Occipital lobe (tissue), 3 donors: ENCODE measurements at places on chromosomes 16 and 17.

DNA sequence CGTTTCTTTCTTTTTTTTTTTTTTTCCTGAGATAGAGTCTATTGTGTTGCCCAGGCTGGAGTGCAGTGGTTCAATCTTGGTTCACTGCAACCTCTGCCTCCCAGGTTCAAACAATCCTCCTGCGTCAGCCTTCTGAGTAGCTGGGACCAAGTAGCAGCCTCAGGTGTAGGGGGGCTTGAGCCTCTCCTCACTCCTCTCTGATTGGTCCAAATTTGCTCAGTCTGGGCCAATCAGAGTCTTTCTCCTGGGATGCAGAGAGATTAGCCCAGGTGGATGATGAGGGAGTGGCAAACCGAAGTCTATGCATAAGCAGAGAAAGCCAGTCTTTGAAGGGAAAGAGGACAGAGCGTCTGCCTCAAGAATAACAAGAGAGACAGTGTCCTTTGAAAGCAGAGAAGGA, 99.0 kb downstream of the BMERB1 start:
- DNase-seq, result no peak

DNA sequence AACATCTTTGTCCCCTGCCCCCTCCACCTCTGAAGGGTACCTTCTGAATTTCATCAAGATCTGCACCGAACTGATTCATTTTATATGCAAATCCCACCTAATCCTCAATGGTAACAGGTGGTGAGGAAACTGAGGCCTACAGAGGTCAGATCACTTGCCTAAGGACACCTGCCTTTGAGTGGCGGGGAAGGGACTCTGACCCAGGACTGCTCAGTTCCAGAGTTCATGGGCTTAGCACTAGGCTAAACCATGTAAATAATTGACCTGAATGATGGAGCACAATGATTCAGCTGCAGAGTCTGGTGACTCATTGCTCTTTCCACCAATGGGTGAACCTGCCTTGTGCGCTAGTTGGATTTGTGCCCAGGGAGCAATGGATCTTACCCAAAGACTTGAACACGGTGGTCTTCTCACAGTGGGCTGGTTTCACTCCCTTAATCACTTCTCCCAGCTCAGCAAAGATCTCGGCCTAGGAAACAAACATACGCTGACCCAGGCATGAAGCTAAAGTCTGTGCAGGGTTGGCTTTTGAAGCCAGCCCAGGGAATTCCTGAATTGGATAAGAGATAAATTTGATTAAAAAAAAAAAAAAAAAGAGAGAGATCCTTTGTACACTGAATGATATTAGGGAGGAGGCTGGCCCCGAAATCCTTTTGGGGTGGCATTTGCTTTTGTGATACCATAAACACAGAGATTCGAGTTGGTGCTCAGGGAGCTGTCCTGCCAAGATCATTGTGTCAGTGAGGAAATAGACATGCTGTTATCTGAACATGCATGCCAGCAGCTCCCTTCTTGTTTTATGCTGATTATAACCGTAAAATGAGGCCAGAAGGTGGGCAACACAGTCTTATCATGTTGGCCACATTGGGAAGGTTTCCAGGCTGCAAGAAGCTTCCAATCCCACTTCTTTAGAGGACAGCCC, 17.0 kb downstream of the CRYM start:
- DNase-seq, result no peak

- DNase-seq, result no peak
These were observed 654 bp downstream of the WFDC1 start for GRCh38 chr16:84295203-84295860.

DNA sequence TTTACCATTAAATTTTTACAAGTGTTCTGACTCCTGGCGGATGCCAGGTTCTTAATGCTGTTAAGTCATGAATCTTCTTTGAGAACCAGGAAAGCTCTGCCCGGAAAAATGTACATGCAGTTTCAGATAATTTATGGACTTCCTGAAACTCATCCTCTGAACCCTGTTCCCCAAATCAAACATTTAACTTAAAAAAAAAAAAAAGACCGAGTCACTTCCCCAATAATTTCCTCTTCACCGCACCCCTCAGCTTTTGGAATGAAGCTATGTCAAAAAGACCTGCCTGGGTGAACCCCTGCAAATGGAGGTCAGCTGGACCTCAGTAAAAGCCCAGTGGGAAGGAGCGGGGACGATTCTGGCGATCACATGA, 15.0 kb downstream of the ZNF232 start:
- DNase-seq, result no peak

DNA sequence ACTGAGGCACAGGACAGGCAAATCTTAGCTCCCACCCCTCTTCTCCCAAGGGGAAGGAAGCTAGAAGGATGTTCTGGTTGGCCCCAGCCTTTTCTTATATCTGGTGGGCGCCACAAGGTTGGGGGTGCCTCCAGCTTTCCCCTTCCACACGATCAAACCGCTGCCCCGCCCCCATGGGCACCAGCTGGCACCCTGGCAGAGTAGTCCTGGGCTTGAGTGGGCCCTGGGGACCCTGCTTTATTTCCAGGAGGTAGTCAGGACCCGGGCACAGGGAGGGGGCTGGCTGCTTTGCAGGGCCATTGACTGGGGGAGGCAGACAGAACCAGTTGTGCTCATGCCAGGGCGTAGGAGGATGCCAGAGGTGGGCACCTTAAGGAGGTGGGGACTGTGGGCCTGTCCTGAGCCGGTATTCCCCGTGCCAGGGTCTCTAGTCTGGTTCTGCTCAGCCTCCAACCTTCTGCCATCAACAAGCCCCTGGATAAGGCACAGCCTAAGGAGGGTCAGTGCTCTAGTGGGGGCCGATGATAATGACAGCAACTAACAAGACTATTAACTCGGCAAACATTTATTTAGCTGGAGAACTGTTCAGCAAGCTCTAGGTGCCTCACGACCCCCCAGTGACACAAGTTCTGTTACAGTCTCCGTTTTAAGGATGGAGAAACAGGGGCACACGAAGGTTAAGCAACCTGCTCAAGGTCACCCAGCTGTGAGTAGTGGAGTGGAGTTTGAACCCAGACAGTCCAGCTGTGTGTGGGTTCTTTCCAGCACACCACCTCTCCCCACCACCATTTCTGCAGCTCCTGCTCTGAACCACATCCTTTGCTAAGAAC, 7.6 kb upstream of the PPP1R1B start:
- no peak for DNase-seq

DNA sequence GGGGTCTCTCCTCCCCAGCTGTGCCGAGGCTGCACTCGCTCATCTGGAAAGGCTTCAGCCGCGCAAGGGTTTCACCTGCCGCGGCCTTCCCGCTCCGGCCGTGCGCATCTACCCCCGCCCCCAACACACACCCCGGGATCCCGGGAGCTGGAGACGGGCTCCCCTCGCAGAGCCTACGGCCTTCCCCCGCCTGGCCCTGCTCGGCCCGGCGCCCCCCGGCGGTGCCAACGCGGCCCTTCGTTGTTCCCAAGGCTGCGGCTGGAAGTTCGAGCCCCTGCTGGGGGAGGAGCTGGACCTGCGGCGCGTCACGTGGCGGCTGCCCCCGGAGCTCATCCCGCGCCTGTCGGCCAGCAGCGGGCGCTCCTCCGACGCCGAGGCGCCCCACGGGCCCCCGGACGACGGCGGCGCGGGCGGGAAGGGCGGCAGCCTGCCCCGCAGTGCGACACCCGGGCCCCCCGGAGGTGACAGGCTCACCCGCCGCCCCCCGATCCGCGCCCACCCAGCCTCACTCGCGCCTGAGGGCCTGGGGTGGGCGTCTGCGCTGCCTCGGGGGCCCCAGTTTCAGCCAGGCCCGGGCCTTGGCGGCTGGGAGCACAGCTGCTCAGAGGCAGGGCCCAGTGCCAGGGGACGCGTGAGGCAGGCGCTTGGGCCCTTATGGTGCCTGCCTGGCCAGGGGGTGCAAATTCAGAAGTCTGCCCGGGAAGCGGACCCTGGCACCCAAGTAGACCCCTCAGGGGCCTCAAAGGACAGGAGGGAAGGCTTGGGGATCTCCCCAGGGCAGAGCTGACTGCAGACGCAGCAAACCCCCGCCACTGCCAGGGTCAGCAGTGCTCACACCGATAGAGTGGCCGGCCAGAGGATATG, 11.2 kb downstream of the GALK1 start:
- peak; percentile 29 for DNase-seq

DNA sequence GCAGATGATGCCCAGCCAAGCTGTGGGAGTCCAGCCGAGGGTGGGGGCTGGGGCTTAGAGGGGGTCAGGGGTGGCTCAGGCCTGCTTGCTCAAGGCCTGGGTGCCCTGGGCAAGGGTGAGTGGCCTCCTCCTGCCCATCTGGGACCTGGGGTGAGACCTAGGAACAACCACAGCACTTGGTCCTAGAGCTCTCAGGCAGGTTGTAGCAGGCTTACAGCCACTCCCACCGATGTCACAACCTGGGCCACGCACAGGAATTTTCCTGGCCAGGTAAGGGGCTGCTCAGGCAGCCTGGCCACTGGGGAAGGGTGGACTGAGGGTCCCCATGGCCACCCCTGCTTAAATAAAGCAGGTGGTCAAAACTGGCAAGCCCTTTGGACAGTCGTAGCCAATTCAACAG, 6.3 kb upstream of the SREBF1 start:
- no peak for DNase-seq
